ENCODE measurements at places on chromosomes 5 and 9.

DNA sequence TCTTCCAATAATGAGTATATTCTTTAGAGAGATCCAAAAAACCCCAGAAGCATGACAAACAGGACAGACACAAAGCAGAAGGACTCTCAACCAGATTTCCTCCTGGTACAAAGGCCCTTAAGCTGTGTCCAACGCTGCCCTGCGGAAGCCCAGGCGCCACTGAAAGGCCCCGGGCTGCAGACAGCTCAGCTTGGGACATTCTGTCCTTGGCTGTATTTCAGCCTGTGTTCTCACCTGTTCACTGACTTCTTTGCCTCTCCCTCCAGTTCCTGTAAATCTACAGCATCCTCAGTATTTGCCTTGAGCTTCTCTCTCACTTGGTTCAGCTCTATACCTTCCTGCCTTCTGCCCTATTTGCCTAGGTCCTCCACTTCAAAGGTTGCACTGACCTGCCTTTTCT is 96.5 kb downstream of the SH3TC2 start:
- no peak for DNase-seq

- no peak for DNase-seq
Observed at GRCh38 chr9:78707481-78707991, 410.6 kb downstream of the PSAT1 start.

DNA sequence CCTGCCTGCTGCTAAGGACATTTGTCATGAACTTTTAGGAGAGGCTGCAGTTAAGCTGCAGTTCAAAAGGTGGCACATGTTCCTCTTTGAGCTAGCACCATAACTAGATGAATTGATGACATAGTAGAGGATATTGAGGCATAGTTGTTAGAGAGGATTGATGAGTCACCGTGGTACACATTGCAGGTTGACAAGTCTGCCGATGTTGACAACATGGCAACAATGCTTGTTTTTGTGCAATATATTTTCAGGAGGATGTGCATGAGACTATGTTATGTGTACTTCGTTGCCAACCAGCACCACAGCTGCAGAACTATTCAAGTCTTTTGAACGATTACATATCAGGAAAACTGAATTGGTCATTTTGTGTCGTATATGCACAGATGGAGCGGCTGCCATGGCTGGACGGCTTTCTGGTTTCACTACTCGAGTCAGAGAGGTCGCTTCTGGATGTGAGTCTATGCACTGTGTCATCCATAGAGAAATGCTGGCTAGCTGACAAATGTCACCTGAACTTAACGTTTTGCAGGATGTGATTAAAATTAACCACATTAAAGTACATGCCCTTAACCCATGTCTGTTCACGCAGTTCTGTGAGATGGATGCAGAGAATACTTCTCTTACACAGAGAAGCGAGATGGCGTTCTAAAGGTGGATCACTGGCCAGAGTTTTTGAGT is 24.2 kb downstream of the ANP32B start:
- DNase-seq = no peak

GRCh38 chr5:168378741-168379140 is 87.3 kb downstream of the WWC1 start:
- DNase-seq = no peak

- DNase-seq = no peak
Observed at GRCh38 chr9:37925786-37926736, 22.1 kb upstream of the SLC25A51 start.

DNA sequence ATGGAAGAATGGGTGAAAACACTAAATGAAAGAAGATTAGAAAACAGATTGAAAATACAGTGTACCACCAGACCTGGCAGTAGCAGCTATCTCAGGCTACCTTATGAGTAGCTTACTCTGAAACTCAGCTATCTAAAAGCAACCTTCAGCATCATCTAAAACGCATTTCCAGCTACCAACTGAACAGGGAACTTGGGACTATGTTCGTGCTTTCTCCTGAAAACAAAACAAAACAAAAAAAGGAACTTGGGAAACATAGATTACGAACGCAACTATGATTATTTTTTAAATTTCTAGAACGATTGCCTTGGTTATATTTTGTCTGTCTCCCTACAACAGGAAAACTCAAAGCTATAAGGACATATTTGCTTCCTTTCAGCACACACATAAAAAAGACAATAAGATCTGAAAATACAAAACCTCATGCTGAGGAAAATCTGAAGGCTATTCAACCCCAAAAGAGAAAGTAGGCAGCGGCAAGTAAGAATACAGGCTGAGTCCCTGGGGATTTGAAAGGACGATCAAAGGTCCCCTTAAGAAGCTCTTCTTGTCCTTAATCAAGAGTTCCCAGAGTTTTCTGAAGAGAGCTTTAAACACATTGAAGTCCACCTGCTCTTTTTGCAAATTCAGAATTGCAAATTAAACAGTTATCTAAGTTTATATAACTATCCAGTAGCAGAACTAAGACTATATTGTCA is 53.4 kb downstream of the OR2K2 start:
- DNase-seq = no peak
